ENCODE measurements at places on chromosomes 16 and 17.

DNA sequence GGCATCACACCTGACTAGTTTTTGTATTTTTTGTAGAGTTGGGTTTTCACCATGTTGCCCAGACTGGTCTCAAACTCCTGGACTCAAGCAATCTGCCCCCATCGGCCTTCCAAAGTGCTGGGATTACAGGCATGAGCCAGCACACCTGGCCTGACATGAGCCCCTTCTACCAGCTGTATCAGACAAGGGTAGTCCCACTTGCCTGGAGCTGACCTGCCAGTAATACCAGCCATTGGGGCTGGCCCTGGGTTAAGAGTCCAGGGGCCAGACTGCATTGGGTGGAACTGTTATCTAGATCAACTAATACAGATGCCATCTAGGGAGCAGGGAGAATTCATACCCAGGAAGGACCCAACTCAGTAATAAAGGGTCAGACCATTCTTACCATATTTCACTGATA is 28.1 kb downstream of the WSB1 start:
- no peak for DNase-seq

DNA sequence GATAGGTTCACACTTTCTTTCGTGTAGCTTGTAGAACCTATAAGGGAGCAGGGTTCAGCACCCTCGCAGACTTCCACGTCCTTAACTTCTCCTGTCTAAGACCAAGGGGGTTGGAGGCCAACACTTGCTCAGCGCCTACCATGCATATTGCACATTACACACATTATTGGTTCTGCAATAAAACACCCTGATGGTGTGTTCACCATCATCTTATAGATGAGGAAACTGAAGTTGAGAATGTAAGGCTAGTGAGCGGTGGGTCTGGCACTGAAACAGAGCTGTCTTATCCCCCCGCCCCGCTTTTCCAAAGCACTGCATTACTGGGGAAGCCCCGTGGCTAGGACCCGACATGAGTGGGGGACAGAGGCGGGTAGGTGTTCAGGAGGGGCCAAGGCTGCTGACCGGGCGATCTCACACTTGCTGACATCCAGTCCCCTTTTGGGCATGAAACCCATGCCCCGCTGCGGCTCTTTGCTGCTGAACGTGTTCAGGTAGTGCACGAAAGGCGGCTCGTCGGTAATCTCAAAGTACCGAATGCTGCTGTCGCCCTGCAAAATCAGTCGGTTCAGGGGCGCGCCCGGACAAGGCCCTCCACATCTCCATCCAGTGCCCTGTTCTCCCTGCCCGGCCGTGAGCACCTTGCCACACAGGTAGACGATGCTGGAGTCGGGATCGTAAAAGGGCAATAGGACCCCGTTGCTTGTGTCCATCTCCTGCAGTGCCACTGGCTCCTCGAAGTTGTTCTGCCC is 6.2 kb downstream of the CORO6 start:
- DNase-seq = no peak

- DNase-seq = no peak
These were observed 12.6 kb upstream of the OR1F1 start for GRCh38 chr16:3175157-3176093.

- no peak for DNase-seq
These were observed 949.6 kb upstream of the GOT2 start for GRCh38 chr16:59683709-59684108.

GRCh38 chr16:83653785-83654184 is 154.0 kb upstream of the HSBP1 start:
- no peak for DNase-seq

Measured in cortex of kidney (tissue), 1 donor.